Activated naive CD4-positive, alpha-beta T cell treated with anti-CD3 and anti-CD28 coated beads, Interleukin-2, amount 50 U/mL, for 72 hours (primary cell): ENCODE measurements at places on chromosomes 7 and 10.

DNA sequence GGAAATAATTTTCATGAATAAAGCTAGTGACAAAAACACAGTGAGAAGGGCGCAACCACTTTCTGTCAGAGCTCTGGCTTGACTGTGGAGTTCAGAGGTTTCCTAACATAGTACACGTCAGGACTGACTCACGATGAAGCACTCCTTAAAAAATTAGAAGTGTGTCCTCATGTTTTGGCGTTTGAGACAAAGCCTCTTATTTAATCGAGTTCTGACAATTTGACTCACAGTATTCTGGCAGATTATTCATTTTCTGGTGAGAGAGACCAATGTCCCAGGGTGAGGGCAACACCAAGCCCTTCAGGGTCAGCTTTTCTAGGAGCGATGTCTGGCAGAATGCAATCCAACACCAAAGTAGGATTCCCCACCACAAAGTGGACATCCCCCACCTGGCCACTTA is 108.7 kb downstream of the DIP2C start:
- no peak for DNase-seq

DNA sequence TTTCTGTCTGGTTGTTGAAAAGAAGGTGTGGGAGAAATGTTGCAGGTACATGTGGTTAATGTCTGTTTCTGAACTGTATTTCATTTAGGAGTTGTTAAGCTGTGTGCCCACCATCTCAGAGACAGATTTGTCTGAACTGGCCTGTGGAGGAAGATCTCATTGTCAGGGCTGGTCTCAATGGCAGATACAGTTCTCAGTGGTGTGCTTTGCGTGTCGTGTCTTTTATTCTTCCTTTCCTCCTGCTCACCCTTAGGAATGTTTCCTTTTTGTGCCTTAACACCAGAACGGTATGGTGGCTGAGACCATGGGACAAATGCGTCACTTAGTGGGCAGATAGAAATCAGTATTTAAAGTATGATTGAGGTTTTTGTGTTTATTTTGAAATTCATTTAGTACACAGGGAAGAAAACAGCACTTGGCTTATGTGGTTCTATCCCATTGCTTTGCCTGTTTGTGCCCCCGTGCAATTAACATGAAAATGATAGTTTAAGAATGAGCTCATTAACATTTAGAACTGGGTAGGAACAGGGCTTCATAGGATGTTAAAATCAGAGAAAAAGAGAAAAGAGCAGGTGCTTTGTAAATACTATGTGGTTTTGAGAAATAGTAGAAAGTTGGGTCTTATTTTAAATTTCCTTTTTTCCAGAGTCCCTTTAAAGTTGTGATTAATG is 112.6 kb downstream of the AUTS2 start:
- DNase-seq: no peak

GRCh38 chr10:13023754-13024153 is 22.2 kb upstream of the CCDC3 start:
- DNase-seq: no peak

- no peak for DNase-seq
These were observed 417.2 kb upstream of the C7orf33 start for GRCh38 chr7:148173369-148173768.

- DNase-seq: no peak
These were observed 4.2 kb downstream of the ELN start for GRCh38 chr7:74032191-74032490.

GRCh38 chr10:111479966-111480365 is 403.1 kb downstream of the ADRA2A start:
- no peak for DNase-seq

GRCh38 chr10:105974803-105975456 is 1189.6 kb downstream of the SORCS1 start:
- DNase-seq: no peak

- DNase-seq: no peak
These were observed 907 bp upstream of the VPS50 start for GRCh38 chr7:93231259-93231658.

DNA sequence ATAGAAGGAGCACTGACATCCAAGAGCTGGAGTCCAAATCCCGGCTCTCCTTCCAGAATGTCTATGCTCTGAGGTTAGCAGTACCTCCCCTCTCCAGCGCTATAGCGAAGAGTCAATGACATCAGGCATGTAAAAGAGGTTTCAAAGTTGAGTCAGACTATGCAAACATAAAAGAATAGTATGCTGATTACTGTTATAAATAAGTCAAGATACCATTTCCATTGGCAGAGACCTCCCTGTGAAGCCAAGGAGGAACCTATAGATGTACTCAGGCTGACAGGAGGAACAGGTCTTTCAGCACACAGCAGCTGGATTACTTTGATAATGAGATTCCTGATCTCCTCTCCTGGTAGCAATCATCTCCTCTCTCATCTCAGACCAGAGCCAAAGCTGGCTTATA is 103.9 kb upstream of the EFCAB10 start:
- DNase-seq: no peak

DNA sequence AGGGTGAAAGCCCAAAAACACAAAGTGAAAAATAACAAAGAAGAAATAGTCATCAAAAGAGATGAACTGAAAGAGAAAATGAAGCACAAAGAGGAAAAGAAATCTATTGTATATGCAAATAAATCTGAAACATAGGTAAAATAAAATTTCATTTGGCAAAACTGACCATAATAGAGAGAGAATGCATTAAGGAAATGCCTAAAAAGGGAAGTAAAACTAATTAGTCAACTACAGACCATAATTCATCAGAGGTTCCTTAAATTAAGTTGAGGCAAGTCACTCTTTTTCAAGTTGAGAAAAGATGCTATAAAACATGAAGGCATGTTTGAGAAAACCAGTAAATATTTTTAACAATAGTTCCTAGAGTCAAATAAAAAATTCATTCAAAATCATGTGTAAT is 233.3 kb downstream of the LRRN3 start:
- no peak for DNase-seq

GRCh38 chr10:119268871-119269506 is 61.6 kb downstream of the GRK5 start:
- DNase-seq: peak; percentile 64

DNA sequence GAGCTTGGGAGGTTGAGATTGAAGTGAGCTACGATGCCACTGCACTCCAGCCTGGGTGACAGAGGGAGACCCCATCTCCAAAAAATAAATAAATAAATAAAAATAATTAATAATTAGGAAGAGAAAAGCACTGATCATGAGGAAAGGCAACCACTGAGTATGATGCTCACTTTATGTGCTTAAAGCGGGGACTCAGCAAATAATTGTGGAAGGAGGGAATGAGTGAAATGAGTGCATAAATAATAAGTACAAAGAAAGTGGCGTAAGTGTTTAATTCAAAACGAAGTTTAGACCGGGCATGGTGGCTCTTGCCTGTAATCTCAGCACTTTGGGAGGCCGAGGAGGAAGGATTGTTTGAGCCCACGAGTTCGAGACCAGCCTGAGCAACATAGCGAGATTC is 94.9 kb upstream of the MKLN1 start:
- no peak for DNase-seq

- DNase-seq: peak; percentile 54
These were observed 928 bp downstream of the COMTD1 start for GRCh38 chr10:75234683-75235374.

DNA sequence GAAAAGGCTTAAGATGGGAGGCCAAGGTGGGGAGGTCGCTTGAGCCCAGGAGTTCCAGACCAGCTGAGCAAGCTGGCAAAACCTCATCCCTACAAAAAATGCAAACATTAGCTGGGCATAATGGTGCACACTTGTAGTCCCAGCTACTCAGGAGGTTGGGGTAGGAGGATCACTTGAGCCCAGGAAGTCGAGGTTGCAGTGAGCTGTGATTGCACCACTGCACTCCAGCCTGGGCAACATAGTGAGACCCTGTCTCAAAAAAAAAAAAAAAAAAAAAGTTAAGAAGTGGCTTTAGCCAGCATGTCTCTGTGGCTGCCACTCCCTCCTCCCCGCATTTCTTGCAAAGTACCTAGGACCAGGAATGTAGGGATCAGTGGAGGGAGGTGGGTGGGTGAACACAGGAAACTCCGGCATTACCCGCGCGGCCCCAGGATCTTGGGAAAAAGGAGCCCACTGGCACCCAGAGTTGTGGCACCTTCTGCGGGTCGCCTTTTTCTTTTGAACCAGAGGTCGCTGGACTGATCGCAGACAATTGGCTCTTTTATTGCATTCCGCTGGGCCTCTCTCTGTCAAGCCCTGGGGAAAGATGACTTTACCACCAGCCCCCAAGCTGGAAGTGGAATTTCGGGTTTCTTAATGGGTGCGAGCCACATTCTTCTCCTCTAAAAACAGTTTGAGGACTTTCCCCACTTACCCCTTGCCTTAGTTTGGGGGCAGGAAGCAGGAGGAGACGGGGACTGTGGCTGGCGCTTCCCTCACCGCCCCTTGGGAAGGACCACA is 3.5 kb downstream of the VGF start:
- DNase-seq: no peak

- DNase-seq: no peak
These were observed 80.6 kb upstream of the RHEB start for GRCh38 chr7:151600331-151600730.

DNA sequence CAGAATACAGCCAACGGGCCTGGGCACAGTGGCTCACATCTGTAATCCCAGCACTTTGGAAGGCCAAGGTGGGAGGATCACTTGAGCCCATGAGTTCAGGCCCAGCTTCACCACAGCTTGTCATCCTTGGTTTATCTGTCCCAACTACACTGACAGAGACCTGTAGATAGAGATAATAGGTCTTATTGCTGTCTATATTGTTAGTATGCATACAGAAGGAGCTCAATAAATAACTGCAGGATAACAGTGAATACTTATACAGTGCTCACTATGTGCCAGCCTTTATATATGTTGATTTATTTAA is 1.3 kb downstream of the CNPY4 start:
- DNase-seq: no peak

GRCh38 chr7:107874605-107875446 is 16.2 kb upstream of the DLD start:
- DNase-seq: peak; percentile 56

DNA sequence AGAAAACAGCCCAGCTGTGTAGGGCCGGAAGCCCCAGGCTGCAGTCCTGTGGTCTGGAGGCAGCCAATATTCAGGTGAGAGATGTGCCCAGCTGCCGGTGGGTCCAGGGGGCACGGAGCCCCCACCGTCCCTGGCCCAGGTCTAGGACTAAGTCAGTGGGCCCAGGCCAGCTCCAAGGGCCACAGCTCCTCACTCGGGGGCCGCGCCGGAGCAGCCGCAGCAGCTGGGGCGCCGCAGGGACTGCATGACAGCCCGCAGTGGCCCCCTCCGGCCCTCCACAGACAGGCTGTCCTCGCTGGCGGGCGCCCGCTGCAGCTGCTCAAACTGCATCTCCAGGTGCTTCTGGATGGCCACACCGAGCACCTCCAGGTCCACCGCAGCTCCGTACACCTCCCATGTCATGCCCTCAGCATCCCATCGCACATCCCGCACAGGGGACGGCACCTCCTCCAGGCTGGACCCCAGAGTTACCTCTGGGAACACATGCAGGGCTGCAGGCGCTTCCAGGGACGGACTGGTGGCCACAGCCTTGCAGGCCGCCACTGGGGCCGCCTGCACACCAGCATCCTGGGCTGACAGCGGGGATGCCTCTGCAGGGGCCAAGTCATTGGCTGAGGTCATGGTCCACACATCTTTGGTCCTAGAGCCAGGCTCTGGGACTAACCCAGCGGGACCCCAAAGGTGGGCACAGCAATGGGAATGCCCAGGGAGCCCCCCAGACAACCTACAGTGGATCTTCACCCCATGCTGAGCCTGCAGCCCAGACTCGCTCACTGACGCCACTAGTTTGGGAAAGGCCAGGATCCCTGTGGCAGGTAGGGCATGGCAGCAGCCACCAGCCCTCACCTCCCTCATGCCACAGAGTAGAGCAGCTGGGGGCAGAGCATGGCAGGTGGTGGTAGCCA is 7.0 kb downstream of the GPRIN2 start:
- DNase-seq: peak; percentile 1

DNA sequence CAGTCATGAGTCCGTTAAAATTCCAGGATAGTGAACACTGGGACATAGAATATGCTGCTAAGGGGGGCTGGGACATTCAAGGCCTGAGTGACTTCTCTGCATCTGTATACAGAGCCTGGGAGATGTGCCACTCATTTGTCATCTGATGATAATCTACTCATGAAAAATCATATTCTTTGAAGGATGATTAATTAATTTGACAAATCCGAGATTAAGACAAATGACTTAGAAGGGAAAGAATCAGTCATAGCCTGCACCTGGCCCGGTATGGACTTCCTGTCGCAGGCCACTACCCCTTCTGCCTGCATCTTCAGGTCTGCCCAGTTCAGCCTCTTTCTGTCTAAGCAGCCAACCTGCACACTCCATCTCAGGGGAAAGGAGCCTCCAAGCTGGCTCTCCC is 18.8 kb upstream of the FAM170B start:
- DNase-seq: no peak

GRCh38 chr10:3811291-3811870 is 26.4 kb upstream of the KLF6 start:
- peak; percentile 58 for DNase-seq

GRCh38 chr7:39535720-39536119 is 30.5 kb upstream of the YAE1 start:
- DNase-seq: no peak

GRCh38 chr10:35685402-35685801 is 43.3 kb upstream of the FZD8 start:
- no peak for DNase-seq

DNA sequence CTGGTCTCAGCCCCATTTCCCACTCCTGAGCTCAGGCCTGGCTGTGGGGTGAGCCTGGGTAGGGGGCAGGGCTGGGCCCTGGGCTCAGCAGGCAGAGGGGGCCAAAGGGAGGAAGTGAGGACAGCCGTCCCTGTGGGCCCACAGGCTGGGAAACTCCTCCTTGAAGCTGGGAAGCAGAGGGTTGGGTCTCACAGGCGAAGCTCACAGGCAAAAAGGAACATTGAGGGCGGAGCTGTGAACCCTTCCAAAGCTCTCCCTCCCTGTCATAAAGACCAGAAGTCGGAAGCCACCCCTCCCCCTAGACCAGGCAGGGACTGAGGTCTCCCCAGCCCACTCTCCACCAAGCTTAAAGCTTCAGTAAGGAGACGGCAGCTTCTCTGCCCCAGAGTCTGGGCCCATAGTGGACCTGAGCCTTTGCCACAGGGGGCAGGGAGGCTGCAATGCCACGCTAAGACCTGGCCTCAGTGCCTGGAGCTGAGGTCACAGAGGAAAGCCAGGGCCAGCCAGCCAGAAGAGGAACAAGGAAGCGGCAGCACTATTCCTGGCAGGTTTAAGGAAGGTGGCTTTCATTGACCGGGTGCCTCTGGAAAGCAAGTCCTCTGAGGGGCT is 1.0 kb upstream of the KCP start:
- no peak for DNase-seq

GRCh38 chr10:107576746-107577145 is 412.2 kb upstream of the SORCS1 start:
- no peak for DNase-seq
